Right atrium auricular region (tissue), 2 donors: ENCODE measurements at places on chromosomes 1 and 21. TPM values are rescaled to one million over a fixed set of nuclear protein-coding genes. Genes with fewer than 3 reads are reported as not detected.

- H3K36me3 ChIP-seq: no peaks in the 10 kb centered on the region
- H3K27ac ChIP-seq: no peak overlapping the region
- H3K4me3 ChIP-seq: no peak overlapping the region
- no peaks in the 10 kb centered on the region for H3K4me1 ChIP-seq
These were observed 48.2 kb upstream of the ACTRT2 start for GRCh38 chr1:2972879-2973575.

The S100A14 gene
- 2.4 TPM for total RNA-seq

DNA sequence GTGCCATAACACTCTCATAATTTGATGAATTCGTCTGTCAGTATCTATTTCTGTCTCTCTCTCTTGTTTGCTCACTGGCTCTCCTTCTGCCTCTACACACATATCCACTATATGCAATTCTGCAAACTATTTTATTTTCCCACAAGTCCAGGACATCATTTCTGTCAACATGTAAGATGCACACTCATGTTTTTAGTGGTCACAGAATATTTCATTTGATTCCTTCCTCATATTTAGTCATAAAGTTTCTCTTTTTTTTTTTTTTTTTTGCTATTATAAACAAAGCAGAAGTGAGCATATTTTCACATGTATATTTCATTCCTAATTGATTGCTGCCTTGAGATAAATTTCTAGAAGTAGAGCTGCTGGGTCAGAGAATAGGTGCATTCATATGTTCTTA, 165.3 kb downstream of the PGBD5 start:
- no peaks in the 10 kb centered on the region for H3K4me1 ChIP-seq
- H3K27me3 ChIP-seq: no peaks in the 10 kb centered on the region
- no peak overlapping the region for H3K4me3 ChIP-seq
- peaks cover 37% of the 10 kb centered on the region for H3K36me3 ChIP-seq
- DNase-seq: no peak
- no peak overlapping the region for H3K27ac ChIP-seq

GRCh38 chr1:45266151-45266801, 59.9 kb upstream of the ZSWIM5 start:
- H3K36me3 ChIP-seq: no peaks in the 10 kb centered on the region
- no peaks in the 10 kb centered on the region for H3K27me3 ChIP-seq
- H3K4me3 ChIP-seq: no peak overlapping the region
- no peaks in the 10 kb centered on the region for H3K4me1 ChIP-seq

The LCE6A gene
- total RNA-seq: not detected

- peak; percentile 87 for DNase-seq
- H3K27me3 ChIP-seq: no peaks in the 10 kb centered on the region
- H3K27ac ChIP-seq: peak overlapping the region; percentile 93
These were observed 3.2 kb downstream of the ATP1B1 start for GRCh38 chr1:169109561-169110134.

The IVL gene
- not detected for total RNA-seq

GRCh38 chr21:36247316-36248010, 72.5 kb upstream of the MORC3 start:
- no peaks in the 10 kb centered on the region for H3K27me3 ChIP-seq
- no peak for DNase-seq
- H3K4me3 ChIP-seq: no peak overlapping the region
- no peak overlapping the region for H3K27ac ChIP-seq

The FNBP1L gene
- 17.8 TPM for total RNA-seq

GRCh38 chr1:244876228-244876910, 12.0 kb upstream of the HNRNPU start:
- no peaks in the 10 kb centered on the region for H3K27me3 ChIP-seq
- no peak overlapping the region for H3K4me3 ChIP-seq
- H3K27ac ChIP-seq: no peak overlapping the region
- no peaks in the 10 kb centered on the region for H3K36me3 ChIP-seq

GRCh38 chr21:38986406-38986805, 180.7 kb downstream of the ETS2 start:
- H3K4me1 ChIP-seq: peaks cover 66% of the 10 kb centered on the region
- H3K4me3 ChIP-seq: no peak overlapping the region
- H3K36me3 ChIP-seq: no peaks in the 10 kb centered on the region
- no peak for DNase-seq
- no peak overlapping the region for H3K27ac ChIP-seq

- no peaks in the 10 kb centered on the region for H3K27me3 ChIP-seq
- H3K27ac ChIP-seq: no peak overlapping the region
- H3K4me1 ChIP-seq: no peaks in the 10 kb centered on the region
- no peak overlapping the region for H3K4me3 ChIP-seq
- peak; percentile 54 for DNase-seq
These were observed 739.1 kb downstream of the MATN1 start for GRCh38 chr1:29984166-29984861.

DNA sequence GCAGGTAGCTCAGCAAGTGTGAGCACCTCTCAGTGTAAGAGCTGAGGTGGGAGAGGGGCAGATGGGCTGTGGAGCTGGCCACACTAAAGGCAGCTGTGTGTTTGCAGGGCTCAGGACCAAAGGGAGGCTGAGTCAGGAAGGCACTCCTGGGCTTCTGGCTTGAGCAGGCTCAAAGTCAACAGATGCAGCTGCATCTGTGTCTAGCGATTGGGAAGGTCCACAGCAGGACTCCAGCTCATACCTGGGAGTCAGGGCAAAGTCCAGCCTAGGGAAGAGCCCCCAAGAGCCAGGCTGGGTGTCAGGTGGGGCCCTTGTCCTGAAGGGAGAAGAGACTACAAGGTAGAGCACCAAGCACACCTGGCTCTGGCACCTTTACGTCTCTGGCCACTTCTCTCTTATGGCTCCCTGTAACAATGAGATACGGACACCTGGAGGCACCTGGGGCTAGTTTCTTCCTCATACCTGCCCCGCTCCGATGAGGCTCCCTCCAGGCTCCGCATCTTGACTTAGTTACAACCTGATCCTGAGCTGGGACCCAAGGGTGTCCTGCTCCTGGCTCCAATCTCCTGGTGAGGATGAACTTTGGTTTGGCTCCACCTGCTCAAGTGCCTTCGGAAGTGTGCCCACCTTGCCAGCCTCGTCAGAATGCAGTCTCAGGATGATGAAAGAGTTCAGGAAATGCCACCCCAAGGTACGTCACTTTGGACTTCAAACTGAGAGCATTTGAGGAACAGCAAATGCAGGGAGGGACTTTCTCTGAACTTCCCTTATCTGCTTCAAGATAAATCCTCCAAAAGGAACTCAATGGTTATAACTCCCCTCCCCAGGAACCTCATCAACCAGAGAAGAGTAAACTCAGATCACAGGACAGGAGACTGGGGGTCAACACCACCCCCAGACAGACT, 21.5 kb upstream of the SLC2A1 start:
- no peak overlapping the region for H3K4me3 ChIP-seq
- no peak for DNase-seq
- H3K4me1 ChIP-seq: no peaks in the 10 kb centered on the region
- no peak overlapping the region for H3K27ac ChIP-seq

GRCh38 chr1:35229587-35230360, 36.8 kb upstream of the SFPQ start:
- H3K4me1 ChIP-seq: no peaks in the 10 kb centered on the region
- no peaks in the 10 kb centered on the region for H3K27me3 ChIP-seq
- H3K36me3 ChIP-seq: no peaks in the 10 kb centered on the region
- no peak for DNase-seq

The WNT9A gene
- total RNA-seq: 0.78 TPM

GRCh38 chr1:83593073-83593472, 405.9 kb downstream of the TTLL7 start:
- H3K27me3 ChIP-seq: no peaks in the 10 kb centered on the region
- DNase-seq: no peak
- no peaks in the 10 kb centered on the region for H3K4me1 ChIP-seq
- no peak overlapping the region for H3K27ac ChIP-seq
- no peak overlapping the region for H3K4me3 ChIP-seq

DNA sequence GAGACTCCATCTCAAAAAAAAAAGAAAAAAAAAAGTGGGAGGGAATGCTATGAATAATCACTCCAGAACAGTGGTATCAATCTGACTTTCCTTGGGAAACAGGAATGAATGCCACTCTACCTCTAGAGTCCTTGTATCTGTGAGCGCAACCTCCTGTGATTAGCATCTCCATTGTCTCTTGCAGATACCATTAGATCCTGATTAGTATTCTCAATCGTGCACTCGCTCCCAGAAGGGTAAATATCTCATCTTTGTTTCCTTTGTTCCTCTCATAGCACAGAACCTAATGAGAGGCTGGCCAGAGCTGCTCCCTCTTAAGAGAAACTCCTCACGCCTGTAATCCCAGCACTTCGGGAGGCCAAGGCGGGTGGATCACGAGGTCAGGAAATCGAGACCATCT, 184.4 kb upstream of the KCNK2 start:
- DNase-seq: no peak
- no peak overlapping the region for H3K27ac ChIP-seq
- H3K27me3 ChIP-seq: no peaks in the 10 kb centered on the region

The APCS gene
- total RNA-seq: not detected

DNA sequence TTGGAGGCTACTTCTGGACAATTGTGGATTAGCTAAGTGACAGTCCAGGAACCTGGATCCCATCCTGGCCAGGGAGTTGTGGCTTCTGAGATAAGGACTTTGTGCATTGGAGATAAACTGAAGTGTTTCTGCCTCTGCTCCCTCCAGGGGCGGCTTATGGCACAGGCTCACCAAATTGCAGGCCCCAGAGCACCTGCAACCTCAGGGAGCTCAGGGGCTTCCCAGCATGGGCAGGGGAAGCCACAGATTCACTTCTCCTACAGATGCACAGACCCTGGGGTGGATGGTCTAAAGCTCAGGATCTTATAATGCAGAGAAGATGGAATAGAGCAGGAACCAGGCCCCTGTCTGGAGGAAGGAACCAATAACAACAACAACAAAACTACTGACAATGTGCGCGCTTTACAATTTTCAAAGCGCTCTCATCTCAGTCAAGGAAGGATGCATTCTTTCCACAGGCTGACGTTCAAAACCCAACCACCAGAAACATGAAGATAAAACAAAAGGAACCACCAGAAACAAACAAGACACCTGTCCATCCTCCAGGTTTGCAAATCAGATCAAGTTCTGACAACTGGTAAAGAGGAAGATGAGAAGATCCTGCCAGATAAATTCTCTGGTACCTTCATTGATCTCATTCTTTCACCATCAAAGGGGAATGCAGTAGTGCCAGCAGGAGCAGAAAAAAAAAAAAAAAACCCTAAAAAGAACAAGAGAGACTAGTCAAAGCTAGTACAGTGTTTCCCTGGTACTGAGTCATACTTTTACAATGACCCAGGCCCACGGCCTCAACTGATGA, 121.0 kb upstream of the IRF2BP2 start:
- no peak for DNase-seq
- no peaks in the 10 kb centered on the region for H3K4me1 ChIP-seq
- no peak overlapping the region for H3K27ac ChIP-seq
- H3K27me3 ChIP-seq: no peaks in the 10 kb centered on the region
- H3K36me3 ChIP-seq: no peaks in the 10 kb centered on the region

GRCh38 chr1:153534925-153535241, 908 bp downstream of the S100A6 start:
- no peak for DNase-seq
- H3K36me3 ChIP-seq: no peaks in the 10 kb centered on the region
- H3K27me3 ChIP-seq: no peaks in the 10 kb centered on the region
- peak overlapping the region; percentile 74 for H3K4me3 ChIP-seq
- H3K4me1 ChIP-seq: no peaks in the 10 kb centered on the region
- H3K27ac ChIP-seq: peak overlapping the region; percentile 97

The LAX1 gene
- not detected for total RNA-seq

DNA sequence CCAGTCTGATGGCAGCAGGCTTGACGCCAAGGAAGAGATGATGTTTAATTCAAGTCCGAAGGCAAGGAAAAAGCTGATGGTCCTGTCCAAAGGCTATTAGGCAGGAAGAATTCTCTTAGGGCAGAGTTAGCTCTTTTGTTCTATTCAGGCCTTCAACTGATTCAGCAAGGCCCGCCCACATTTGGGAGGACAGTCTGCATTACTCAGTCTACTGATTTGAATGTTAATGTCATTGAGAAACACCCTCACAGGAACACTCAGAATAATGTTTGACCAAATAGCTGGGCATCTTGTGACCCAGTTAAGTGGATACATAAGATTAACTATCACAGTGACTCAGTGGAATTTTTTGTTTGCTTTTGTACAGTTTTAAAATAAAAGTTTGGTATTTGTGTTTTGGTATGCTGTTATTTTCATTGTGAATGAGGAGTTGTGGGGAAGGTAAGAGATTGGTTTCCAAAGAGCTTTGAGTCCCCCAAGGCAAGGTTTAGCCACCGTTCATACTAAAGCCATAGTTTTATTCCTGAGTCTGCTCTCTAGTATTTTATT, 1.7 kb upstream of the ZNF691 start:
- no peaks in the 10 kb centered on the region for H3K36me3 ChIP-seq
- no peak overlapping the region for H3K27ac ChIP-seq
- DNase-seq: no peak
- H3K27me3 ChIP-seq: no peaks in the 10 kb centered on the region
- no peaks in the 10 kb centered on the region for H3K4me1 ChIP-seq

The FAM72B gene
- total RNA-seq: not detected

The RXFP4 gene
- total RNA-seq: not detected

The DDR2 gene
- total RNA-seq: 69.9 TPM

DNA sequence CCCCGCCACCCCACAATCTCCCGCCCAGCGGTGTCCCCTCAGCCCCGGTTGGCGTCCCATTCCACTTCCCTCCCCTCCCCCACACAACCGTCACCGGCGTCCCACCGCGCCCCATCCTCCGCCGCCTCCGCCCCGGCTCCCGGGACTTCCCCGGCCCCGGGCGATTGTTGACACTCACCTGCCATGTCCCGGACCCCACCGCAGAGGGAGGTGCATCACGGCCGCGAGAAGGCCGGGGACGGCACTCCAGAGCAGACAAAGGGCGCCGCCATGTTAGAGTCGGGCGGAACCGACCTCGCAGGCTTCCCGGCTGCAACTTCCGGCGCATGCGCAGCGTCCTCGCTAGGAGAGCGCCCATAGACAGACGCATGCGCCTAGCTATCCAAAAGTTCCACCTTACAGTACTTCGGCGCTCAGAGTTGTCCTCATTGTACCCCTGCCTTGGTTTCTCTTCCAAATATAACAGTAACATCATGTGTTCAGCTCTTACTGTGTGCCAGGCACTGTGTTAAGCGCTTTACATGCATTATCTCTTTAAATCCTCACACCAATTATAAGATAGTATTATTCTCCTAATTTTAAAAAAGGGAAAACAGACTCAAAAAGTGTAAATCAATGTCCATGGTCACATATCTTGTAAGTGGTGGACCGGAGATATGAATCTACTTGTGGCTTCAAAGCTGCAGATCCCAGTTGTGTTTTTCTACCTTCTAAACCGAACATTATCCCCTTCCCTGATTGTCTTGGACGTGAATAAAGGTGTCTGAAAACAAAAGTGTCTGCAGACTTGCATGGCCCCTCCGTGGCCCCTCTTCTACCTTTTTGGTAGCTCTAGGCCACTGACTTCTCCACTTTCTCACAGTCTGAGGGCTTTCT, at the start of gene ZBTB17:
Gene ZBTB17 (minus strand): TSS at position 297 of the 876 bp plus-strand sequence. CDS start 27,606 bp downstream, outside the sequence.
- peak; percentile 92 for DNase-seq
- no peaks in the 10 kb centered on the region for H3K27me3 ChIP-seq
- H3K4me3 ChIP-seq: peak within 1 kb of the TSS; percentile 95
- H3K4me1 ChIP-seq: peaks cover 17% of the 10 kb centered on the region

GRCh38 chr1:220813013-220813412, 26.3 kb downstream of the MTARC1 start:
- no peak overlapping the region for H3K4me3 ChIP-seq
- H3K27ac ChIP-seq: no peak overlapping the region
- H3K27me3 ChIP-seq: no peaks in the 10 kb centered on the region
- no peaks in the 10 kb centered on the region for H3K36me3 ChIP-seq
- DNase-seq: no peak

- H3K4me1 ChIP-seq: no peaks in the 10 kb centered on the region
- H3K4me3 ChIP-seq: no peak overlapping the region
- H3K36me3 ChIP-seq: no peaks in the 10 kb centered on the region
- H3K27ac ChIP-seq: no peak overlapping the region
- no peak for DNase-seq
These were observed 36.8 kb downstream of the RAP1A start for GRCh38 chr1:111656086-111657017.

GRCh38 chr1:168585937-168586336, 9.5 kb downstream of the XCL1 start:
- no peaks in the 10 kb centered on the region for H3K4me1 ChIP-seq
- H3K36me3 ChIP-seq: no peaks in the 10 kb centered on the region
- H3K27me3 ChIP-seq: no peaks in the 10 kb centered on the region
- H3K27ac ChIP-seq: no peak overlapping the region
